Esophagus squamous epithelium (tissue), 5 donors: ENCODE measurements at places on chromosomes 7 and 10.

GRCh38 chr7:112770051-112770450 lies 20.1 kb downstream of the TMEM168 start:
- no peak for DNase-seq

GRCh38 chr10:133249094-133249780 lies 11.6 kb downstream of the VENTX start:
- DNase-seq: no peak

- DNase-seq: no peak
Measured at GRCh38 chr7:135283959-135284638, 50.5 kb downstream of the STRA8 start.

- no peak for DNase-seq
Measured at GRCh38 chr7:31957090-31957720, 113.0 kb downstream of the PDE1C start.

GRCh38 chr7:85356916-85357315 lies 170.1 kb upstream of the SEMA3D start:
- no peak for DNase-seq

DNA sequence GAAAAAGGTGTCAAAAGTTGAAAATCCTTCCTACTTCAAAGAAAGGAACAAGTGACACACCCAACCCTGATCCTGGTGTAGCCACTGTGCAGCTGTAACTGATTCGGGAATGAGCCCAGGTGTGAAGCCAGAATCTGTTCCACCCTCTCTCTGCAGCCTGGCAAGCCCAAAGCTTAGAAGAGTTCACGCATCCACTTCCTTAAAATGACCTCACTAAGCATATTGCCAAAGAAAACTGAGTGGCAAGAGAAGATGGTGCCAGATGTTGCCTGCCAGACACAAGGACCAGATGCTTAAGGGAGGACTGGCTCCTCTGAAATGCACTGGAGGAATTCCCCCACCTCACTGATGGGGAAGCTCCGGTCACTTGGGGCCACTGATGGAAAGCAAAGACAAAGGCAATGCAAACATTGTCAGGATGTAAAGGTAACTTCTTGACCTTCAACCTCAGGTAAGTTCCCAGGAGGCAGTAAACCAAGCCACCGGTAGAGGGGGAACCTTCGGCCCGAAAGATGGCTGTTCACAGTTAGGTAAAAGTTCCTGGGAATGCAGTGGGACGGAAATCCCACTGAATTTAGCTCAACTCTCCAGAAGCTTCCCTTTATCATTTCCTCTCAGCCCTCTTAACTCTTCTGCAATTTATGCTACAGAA lies 554.9 kb downstream of the KCNMA1 start:
- no peak for DNase-seq

- no peak for DNase-seq
Measured at GRCh38 chr7:121800916-121801675, 71.9 kb upstream of the PTPRZ1 start.

GRCh38 chr7:77434570-77435275 lies 18.6 kb upstream of the GSAP start:
- DNase-seq: no peak

DNA sequence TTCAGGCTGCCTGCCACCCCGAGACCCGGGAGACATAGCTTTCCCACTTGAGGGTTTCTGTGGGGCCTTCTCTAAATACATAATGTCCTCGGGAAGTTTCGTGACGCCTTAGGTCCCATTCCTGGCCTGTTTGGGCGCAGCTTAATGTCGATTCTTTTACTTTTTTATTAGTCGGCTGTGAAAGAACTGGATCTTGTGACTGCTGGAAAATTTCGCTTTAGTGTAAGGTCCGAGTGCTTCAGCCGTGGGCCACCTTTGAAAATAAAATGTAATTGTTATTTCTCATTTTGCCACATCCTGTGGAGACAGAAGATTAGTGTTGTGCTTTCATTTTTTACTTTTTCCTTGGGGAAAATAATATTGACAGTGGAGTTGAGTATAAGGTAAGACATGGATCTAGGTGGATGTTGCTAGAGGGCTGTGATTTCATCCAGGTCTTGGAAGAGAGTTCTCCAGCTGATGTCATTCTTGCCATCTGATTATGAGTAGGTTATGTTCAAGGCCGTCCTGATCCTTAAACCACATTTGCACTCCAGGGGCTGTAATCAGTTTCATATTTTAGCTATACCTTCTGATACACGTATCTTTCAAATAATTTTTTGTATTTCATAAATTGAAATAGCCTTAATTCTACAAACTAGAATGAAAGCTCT lies 830 bp downstream of the RAB18 start:
- DNase-seq: no peak

- no peak for DNase-seq
Measured at GRCh38 chr10:7583626-7584025, 83.1 kb downstream of the ITIH5 start.

DNA sequence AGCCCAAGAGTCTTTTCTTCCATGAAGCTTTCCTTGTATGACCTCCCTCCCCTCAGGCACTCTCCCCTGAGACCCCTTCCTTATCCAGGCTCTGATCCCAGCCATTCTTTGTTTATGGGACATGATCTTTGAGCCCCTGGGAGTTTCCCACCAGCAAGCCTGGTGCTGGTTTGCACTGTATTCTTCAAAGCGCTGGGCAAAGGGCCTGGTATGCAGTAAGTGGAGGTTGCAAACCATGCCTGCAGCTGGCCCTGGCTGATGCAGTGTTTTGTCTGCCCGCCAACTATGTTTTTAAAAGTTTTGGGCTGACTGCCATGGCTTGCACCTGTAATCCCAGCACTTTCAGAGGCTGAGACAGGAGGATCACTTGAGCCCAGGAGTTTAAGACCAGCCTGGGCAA lies 6.8 kb upstream of the NODAL start:
- no peak for DNase-seq

- DNase-seq: no peak
Measured at GRCh38 chr7:105098863-105099515, 85.0 kb downstream of the KMT2E start.

- no peak for DNase-seq
Measured at GRCh38 chr10:112959207-112959838, 9.3 kb downstream of the TCF7L2 start.

GRCh38 chr7:137717045-137717444 lies 129.7 kb downstream of the DGKI start:
- DNase-seq: no peak

GRCh38 chr7:18610331-18610948 lies 114.9 kb downstream of the HDAC9 start:
- DNase-seq: no peak

DNA sequence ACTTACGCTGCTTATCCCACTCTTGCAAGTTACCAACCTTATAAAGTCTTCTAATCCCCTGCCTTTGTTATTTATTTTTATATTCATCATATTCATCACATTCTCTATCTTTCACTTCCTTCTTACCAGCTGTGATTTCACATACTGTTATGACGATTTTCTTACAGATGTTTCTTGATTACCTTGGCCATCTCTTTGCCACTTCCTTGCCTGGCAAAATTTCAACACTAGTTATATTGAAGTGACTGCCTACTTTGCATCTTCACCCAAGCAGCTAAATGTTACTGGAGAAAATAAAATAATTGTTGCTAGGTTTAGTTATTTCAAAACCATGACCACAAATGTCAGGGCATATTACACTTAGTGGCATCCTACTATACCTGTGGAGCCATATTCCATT lies 8.8 kb upstream of the STEAP4 start:
- DNase-seq: no peak

DNA sequence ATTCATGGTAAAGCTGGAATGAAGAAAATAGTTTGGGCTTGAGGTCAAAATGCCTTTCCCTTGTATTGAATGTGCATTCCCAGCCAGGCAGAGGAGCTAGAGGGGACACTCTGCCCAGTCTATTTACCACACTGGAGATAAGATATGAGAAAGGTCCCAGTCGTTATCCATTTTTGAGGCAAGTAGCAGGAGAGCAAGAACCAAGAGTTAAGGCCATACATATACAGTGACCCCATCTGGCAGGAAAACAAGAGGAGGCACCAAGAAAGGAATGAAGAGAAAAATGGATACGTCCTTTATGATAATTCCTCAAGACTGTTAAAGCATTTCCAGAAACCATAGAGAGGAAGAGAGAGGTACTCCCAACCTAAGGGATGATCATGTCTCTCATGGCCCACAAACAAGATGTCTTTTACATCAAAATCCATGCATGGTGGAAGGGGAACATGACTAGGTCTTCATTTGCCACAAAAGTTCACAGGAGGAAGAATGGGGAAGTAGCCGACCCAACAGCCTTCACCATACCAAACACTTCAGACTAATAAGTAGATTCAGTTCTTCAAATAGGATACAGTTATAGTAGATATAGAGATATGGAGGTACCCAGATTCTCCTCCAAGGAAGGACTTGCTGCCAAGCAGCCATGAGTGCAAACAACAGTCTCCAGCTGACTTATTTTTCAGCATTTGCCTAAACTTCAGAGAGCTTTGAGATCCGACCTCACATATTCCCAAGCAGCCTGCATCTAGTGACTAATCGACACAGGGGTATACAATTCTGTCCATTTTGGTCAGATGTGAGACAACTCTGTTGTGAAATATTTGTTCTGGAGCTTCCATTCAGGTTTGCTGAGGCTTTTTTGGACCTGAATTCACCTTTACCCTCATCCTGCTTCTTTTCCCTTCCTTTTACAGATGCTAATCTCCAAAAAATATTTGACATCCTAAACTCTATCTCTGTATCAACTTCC lies 61.1 kb upstream of the CCDC71L start:
- no peak for DNase-seq

GRCh38 chr7:130358471-130358870 lies 13.9 kb downstream of the CPA5 start:
- no peak for DNase-seq

DNA sequence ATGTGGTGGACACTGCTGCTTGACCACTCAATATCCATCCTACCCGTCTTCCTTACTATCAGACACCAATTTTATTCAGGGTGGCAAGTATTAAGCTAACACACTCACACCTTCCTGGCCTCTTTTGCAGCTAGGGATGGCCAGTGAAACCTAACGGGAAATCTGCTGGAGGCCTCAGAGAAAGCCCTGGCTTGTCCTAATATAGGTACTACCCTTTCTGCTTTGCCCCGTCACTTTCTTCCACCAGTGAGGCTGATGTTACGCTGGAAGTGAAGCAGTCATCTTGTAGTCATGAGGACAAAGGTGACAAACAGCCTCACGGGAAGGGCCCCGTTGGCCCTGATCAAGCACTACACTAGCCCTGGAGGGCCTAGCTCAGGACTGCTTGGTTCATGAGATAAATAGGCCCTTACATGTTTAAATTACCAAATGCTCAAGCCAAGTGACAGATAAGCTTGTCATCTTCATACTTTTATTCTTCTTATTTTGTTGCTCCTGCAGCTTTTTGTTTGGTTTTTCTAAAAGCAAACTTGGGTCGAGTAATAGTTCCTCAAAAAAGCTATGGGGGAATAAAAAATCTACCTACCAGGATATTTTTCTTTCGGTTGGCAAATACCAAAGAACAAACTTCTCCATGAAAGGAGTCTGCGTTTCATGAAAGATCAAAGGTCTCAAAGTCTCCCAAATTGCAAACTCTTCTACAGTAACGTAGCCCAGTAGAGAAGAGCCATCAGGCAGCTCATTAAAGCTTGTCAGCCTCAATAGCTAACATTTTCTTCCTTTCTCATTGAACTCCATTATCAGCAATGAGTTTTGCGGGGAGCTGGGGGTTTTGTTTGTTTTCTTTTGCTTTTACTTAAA lies 17.5 kb downstream of the CREB3L2 start:
- no peak for DNase-seq

DNA sequence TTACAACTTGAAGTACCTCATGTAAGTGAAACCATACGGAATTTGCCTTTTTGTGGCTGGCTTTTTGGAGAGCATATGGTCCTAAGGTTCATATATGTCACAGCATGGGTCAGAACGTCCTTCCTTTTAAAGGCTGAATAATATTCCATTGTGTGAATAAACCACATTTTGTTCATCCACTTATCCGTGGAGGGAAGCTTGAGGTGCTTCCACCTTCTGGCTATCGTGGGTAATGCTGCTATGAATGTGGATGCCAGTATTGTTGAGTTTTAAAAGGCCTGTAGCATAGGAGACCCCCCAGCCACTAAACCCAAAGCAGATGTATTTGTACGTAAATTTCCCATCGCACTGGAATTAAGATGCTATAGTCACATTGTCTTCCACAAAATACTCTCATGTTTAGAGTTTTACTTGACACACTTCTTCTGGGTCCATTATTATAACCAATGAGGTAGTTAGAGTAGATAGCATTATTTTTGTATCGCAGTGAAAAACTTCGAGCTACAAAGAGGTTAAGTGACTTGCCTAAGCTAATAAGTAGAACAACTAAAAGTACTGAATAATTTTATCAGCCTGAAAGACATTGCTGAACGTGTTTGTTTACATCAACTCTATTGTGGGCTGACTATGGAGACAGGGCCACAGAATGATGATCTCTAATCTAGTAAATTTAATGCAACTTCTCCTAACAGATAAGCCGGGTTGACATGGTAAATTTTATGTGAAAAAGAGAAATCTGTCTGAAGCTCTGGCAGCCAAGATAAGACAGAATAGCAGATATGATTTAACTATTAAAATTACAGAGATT lies 183.0 kb upstream of the CTBP2 start:
- DNase-seq: no peak

DNA sequence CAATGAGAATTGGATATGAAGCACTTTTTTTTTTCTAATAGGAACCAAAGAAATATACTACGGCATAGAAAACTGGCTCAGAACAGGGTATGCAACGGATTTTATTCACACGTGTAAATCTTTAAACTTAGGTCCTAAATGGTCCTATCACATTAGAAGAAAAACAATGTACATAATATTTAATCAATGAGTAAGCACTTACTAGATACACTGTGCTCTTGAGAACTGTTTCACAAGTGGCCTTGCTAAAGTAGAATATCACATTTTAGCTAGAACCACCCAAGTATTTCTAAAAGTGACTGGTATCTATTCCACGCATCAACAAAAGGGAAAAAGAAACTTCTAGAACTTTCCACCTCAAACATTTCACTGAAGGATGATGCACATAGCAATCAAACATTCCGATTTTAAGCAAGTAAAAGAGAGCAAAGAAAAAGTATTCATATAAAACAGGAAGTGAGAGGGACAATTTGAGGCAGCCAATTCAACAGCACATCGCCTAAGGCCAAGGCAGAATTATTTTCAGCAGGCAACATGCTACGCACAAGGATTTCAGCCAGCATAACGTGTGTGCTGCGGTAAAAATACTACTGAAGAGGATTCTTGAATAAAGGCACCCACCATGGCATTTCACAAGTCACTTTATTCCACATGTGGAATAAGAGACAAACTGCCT lies 55.8 kb downstream of the PARD3 start:
- no peak for DNase-seq

- no peak for DNase-seq
Measured at GRCh38 chr7:149872419-149873073, 1.2 kb upstream of the ATP6V0E2 start.

- DNase-seq: no peak
Measured at GRCh38 chr7:150502519-150502918, 12.2 kb upstream of the GIMAP7 start.

GRCh38 chr7:41731493-41732435 lies 28.9 kb upstream of the INHBA start:
- no peak for DNase-seq

GRCh38 chr10:369684-370448 lies 234.6 kb downstream of the ZMYND11 start:
- DNase-seq: no peak
